ENCODE measurements at places on chromosomes 3 and 15. TPM values are rescaled to one million over a fixed set of nuclear protein-coding genes. Genes with fewer than 3 reads are reported as not detected.
A peak's percentile ranks its signal among the peaks of the same experiment; 100 is the strongest.

DNA sequence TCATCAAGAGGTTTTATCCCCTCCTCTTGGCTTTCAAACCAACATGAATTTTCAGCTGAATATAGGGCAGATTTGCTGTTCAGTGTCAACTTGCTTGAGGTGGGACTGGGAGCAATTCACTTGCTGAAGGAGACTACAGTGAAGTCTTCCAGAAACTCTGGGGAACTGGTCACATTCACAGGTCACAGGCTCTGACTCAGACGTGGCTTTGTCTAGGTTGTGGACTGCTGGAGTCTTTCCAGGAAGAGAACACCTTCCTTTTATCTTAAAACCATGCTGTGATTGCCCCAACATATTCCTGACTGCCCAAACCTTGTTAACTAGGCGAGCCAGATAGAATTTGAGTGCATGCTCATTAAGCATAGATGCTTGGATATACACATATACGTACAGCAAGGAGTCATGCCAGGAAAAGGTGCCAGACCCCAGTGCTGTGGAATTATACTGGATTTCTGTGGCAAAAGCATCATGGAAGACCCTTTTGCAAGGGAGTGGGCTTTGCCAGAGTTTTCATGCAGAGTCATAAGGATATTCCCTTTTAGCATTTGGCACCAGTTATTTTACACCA is 399.1 kb upstream of the TBL1XR1 start:
- DNase-seq: no peak

DNA sequence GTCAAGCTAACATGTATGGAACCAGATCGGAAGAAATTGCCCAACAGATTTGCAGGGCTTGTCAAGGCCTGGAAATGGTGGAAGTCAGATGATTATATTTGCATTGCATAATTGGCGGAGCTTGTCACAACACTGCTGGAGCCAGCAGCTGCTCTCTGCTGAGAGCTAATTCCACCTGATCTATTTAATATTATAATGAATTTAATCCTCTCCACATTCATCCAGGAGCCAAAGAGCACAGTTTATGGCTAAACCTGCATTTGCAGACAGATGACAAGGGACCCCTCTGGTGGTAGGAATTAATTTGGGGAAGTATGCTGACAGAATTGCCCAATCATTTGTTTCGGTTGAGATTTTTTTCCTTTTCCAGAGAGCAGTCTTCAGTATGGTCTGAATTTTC is 730.2 kb downstream of the TUSC7 start:
- DNase-seq: no peak

DNA sequence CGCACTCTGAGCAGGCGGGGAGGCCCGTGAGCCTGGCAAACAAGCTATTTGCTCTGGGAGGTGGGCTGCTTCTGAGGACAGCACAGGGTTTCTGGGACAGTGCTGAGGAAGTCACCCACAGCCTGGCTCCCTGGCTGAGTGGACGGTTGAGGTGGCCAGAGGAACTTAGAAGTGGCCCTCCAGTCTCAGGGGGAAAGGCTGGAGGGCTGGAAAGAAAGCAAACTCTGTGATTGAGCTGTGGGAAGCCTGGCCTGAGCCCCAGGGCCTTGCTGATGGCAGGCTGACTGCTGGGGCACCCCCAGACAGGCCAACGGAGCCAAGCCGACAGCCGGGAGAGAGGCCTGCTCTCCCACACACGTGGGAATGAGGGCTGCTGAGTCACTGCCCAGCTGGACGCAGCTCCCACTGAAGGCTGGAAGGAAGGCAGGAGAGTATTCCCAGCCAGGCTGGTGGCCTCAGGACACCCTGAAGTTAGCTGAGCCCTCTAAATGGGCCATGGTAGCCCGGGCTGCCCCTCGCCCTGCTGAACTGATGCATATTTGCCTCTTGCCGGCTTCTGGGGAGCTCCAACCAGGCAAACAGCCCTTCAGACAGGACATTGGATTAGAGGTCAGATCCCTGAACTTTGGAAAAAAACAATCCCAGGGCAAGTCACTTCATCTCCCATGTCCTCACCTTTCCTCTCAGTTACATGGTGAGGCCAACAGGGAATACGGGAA is 98.0 kb upstream of the TLE3 start:
- DNase-seq: peak; percentile 83

GOLGA8S gene
- total RNA-seq: 0.20 TPM

DNA sequence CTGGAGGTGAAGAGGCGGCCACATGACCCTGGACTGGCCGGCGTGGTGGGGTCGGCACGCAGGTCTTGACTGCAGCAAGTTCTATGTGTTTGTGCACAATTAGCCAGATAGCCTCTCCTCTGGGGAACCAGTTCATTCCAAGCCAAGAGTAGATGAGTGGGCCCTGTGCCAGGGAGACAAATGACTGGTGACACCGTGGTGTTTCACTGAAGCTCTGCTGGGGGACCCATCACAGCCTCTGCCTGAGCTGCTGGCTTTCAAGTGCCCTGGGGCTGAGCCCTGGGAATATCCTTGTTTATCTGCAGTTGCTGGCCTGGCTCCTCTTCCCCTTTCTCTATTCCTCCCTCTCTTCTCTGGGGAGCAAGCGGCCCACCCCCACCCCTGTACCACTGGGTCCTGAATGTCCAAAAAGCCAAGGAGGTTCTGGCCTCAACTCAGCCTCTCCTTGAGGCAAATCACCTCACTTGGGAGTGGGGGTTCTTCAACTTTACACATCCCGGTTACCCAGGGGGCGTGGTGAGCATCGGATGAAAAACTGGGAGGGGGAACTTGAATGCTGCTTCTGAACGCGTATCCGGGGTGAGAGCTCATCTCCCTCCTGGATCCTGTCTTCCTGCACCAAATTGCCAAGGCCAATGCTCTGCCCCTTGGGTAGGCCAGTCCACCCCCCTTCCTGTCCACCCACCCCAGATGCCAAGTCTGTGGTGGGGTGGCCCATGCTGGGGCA is 199.6 kb upstream of the LYSMD4 start:
- DNase-seq: no peak

KBTBD8 gene
- total RNA-seq: 1.1 TPM

GCSAM gene
- total RNA-seq: 0.18 TPM

THPO gene
- total RNA-seq: 11.9 TPM

DNA sequence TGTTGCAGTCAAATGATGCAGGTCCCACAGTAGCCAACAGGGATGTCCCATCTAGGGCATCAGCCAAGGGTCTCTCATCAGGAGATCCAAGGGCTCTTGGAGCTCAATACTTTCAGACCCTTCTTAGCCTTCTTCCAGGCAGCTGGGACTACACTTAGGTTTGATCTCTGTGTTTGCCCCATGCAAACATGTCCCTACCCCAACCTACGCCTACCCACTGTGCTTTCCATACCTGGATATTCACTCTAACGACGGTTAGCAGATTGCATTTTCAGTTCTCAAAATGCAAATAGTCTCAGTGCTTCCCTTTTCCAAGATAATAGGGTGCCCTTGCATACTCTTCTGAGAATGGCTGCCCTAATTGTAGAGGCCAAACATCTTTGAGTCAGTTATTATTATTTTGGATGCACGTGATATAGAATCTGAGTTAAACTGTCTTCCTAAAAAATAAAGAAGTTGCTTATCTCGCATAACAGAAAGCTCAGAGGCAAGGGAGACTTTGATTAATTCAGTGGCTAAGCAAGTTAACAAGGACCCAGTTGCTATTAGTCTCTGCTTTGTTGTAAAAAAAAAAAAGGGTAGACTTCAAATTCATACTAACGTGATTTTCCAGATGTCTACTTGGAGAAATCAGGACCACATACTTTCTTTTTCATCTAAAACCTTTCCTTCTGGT is 1.0 kb upstream of the CEP70 start:
- no peak for DNase-seq

DNA sequence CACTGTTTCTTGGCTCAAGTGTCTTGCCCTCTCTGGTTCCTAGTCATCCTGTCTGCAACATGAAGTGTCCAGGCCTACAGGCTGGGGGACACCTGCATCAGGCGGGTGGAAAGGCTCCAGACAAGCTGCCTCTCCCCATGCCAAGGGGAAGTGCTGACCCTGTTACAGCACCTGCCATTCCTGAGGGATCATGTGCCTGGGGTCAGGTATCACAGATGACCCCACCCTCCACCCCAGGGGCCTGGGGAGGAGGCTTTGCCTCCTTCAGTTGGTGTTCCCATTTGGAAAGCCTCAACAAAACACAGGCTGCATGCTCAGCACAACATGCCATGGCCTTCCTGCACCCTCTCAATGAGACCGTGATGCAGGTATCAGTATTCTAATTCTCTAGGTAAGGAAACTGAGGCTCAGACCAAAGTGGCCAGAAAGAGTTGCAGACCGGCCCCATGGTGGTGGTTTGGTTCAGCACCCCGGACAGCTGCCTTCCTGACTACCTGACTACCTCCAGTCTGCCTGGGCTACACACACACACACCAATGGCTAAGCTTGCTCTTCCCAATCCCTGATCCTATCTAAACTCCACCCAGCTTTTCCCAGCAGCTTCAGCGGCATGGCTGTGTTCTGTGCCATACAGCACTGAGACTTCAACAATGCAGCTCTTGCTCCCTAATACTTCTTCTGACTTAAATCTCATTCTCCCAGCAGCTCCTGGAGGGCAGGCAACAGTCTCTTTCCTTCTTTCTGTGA is 69.7 kb upstream of the LINGO1 start:
- peak; percentile 25 for DNase-seq

IL17RD gene
- 0.29 TPM for total RNA-seq

FES gene
- 19.5 TPM for total RNA-seq

GRCh38 chr3:8237893-8238292 is 263.7 kb upstream of the LMCD1 start:
- no peak for DNase-seq

GRCh38 chr3:147365196-147366115 is 40.9 kb downstream of the ZIC4 start:
- DNase-seq: no peak

DNA sequence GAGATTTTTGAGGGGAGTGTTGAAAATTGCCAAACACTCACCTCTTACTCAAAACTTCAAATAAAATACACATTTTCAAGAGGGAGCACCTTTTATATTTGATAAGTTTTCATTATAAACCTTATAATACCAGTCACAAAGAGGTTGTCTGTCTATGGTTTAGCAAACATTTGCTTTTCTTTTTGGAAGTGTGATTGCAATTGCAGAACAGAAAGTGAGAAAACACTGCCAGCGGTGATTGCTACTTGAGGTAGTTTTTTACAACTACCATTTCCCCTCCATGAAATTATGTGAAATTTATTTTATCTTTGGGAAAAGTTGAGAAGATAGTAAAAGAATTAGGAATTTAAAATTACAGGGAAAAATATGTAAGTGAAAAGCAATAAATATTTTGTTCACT is 20.1 kb downstream of the DIPK2A start:
- DNase-seq: no peak

DNA sequence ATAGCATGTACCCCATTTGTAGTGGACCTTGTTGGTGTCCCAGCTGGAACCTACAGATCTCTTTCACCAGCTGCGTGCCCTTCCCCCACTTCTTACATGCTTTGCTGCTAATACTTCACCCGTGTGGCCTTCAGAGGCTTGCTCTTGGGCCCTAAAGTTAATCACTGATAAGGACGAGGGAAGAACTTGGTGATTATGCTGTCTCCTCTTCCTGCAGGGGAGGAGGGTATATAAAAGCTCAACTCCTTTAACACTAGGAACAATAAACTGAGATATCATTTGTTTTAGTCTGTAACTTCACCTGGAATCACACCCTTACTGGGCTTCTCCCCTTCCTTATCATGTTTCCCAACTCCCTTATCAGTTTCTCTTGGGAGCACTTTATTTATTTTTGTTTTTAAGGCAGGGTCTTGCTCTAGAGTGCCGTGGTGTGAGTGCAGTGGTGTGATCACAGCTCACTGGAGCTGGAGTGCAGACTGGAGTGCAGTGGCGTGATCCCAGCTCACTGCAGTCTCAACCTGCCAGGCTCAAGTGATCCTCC is 43.2 kb upstream of the PIK3R4 start:
- no peak for DNase-seq

DNA sequence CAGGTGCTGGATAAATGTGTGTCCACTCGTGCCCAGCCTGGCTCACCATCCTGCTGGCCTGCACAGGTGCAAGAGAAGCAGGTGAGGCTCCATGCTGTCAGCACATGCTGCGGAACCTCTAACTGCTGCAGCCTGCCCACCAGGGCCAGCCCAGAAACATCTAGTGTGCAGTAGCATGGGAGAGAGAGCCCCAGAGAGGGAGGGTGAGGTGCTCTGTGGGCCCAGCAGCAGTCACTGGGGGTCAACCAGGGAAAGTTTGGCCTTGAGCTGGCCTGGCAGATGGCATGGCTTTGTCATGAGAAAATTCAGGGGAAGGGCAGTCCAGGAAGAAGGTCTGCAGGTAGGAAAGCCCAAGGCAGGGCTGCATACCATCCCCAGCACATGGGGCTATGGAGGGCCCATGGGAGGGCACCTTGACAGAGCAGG is 18.2 kb upstream of the PRR23E start:
- DNase-seq: peak; percentile 4

CD96 gene
- total RNA-seq: 1.3 TPM

DNA sequence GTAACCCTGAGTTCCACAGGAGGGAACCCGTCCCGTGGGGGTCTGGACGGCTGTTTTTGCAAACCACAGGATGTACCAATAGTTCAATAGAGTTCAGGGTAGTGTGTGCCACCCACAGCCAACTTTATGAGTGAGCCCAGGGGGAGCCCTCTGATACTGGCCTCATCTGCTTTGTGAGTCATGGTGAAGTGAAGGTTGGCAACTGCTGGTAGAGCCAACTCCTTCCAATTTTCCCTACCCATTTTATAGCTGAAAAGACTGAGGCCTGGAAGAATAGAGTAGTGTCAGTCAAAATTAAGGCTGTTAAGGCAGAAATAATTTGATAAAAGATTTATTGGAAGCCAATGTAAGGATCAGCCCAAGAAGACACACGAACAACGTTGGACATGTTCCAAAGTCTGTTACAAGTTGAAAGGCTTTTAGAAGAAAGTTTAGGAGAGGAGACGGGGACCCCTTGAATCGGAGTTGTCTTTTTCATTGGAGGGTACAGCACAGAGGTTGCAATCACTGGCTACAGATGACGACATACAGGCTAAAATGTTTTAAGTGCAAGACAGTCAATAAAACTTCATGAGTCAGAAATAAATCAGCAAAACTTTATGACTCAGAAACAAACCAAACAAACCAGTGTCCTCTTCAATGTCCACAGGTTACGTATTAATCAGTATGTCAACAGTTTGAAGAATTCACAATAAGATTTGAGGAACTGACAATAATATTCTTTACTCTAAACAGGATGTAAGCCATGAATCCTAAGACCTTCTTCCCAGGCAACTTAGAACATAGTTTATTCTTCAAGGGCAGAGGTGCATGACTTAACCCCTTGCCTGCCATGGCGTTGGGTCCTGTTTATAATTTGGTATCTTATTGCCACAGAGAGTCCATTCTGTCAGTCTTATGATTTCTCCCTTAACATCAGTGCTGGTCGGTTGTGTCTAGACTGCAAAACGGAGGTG is 62.9 kb upstream of the NR2E3 start:
- DNase-seq: no peak

ALDH1A2 gene
- 19.0 TPM for total RNA-seq

AADACL2 gene
- not detected for total RNA-seq

DNA sequence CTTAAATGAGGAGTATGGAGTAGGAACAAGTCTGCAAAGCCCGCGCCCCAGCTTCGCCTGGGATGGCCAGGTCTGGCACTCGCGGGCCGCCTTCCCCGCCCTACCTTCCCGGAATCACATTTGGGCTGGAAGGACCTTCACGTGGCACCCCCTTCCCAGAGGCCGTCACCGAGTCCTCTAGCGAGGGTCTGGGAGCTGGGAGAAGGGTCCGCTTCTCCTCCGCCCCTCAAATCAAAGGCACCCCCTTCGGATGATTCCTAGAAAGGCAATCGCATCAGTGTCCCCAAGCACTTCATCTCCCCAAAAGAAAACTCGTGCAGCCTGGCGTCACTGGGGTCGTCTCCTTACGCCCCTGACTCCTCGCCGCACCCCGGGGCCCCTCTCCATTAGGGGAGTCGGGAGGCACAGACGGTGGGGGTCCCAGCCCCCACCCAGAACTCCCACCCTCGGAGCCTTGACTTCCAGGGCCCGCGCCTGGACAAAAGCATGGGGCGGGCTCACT is 380 bp downstream of the MYLK start:
- no peak for DNase-seq

Measured in right lobe of liver (tissue), 6 donors.